ENCODE measurements at places on chromosomes 4 and X.

DNA sequence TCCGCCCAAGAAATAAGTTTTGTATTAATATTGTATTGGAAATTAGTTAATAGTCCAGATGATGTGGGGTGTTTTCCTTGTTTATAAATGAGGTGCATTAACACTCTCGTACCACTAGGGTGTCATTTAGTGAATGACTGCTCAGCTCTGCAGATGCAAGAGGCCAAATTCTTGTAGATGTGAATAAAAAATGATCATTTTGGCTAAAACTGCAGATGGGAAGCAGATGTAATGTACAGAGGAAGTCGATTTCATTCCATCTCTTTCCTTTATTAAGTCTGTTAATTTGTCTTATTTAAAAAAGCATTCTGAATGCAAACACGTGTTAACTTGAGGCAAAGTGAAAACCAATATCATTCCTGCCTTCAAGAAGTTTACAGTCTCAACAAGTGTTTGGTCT lies 108.1 kb downstream of the DHX15 start:
- H3K27ac ChIP-seq: no peak overlapping the region
- H3K4me3 ChIP-seq: no peak overlapping the region
- no peaks in the 10 kb centered on the region for H3K36me3 ChIP-seq
- DNase-seq: peak; percentile 15

- DNase-seq: no peak
- no peaks in the 10 kb centered on the region for H3K36me3 ChIP-seq
These were observed 37.8 kb downstream of the CLCN3 start for GRCh38 chr4:169658196-169658595.

GRCh38 chr4:110292994-110293744 lies 94.8 kb upstream of the ELOVL6 start:
- no peaks in the 10 kb centered on the region for H3K36me3 ChIP-seq
- no peak for DNase-seq
- H3K4me3 ChIP-seq: no peak overlapping the region
- no peaks in the 10 kb centered on the region for H3K27me3 ChIP-seq

DNA sequence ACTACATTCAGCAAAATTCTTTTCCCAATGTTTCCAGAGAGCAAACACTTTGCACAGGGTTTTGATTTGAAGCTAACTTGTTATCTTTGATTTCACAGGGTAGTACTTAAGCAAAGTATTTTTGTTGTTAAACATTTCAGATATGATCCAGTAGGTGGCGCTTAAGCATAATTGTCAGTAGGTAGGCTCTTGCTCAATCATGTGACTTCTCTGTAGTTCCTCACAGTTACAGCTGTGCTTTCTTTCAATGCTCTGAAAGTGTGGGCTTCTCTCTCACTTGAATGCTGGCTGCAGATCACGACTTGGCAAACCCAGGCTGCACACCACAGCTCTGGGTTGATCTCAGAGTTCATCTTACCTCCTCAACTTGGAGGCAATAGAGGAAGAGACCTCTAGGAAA lies 1016.5 kb downstream of the SH3BGRL start:
- peak; percentile 52 for DNase-seq
- no peak overlapping the region for H3K27ac ChIP-seq
- H3K4me1 ChIP-seq: no peaks in the 10 kb centered on the region
- no peaks in the 10 kb centered on the region for H3K27me3 ChIP-seq
- H3K4me3 ChIP-seq: no peak overlapping the region

DNA sequence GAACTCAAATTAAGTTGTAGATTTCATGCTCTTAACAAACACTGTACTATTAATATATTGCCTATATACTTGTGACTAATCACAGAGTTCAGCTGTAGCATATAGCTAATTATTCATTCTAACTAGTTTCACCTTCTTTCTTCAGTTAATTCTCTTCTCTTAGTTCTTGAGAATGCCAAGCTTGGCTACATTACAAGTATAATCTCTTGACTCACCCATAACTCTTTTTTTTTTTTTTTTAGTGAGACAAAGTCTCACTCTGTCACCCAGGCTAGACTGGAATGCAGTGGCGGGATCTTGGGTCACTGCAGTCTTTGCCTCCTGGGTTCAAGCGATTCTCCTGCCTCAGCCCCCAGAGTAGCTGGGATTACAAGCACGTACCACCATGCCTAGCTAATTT lies 5.4 kb downstream of the KLHL5 start:
- no peak overlapping the region for H3K27ac ChIP-seq
- H3K27me3 ChIP-seq: no peaks in the 10 kb centered on the region
- H3K4me3 ChIP-seq: no peak overlapping the region

DNA sequence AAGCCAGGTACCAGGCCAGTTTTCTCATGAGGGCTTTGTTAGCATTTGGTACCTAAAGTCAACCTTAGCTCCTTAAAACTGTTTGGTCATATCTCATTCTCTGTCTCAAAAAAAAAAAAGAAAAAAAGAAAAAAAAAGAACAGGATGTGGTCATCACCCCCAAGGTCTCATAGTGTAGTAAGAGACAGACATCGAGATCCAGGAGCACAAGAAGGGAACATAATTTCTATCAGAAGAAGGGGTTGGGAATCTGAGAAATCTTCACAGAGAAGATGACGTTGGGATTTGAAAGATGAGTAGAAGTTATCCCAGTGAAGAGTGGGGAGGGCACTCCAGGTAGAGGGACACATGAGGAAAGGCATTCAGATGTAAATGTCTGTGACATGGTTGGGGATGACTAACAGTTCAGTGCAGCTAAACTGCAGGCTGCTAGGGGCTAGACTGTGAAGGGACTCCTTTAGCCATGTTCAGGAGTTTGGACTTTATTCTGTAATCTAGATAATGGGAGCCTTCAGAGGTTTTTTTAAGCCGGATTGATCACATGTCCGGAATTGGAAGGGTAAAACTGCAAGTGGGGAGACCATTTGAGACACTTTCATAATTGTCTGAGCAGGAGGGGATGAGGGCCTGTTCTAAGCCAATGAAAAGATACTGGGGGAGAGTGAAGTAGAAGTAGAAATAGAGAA lies 26.9 kb upstream of the GJB1 start:
- H3K36me3 ChIP-seq: no peaks in the 10 kb centered on the region
- no peaks in the 10 kb centered on the region for H3K27me3 ChIP-seq
- H3K4me1 ChIP-seq: no peaks in the 10 kb centered on the region
- no peak for DNase-seq

GRCh38 chr4:129111919-129112318 lies 16.0 kb downstream of the C4orf33 start:
- H3K36me3 ChIP-seq: no peaks in the 10 kb centered on the region
- H3K4me3 ChIP-seq: no peak overlapping the region
- no peak overlapping the region for H3K27ac ChIP-seq
- no peak for DNase-seq
- no peaks in the 10 kb centered on the region for H3K27me3 ChIP-seq

DNA sequence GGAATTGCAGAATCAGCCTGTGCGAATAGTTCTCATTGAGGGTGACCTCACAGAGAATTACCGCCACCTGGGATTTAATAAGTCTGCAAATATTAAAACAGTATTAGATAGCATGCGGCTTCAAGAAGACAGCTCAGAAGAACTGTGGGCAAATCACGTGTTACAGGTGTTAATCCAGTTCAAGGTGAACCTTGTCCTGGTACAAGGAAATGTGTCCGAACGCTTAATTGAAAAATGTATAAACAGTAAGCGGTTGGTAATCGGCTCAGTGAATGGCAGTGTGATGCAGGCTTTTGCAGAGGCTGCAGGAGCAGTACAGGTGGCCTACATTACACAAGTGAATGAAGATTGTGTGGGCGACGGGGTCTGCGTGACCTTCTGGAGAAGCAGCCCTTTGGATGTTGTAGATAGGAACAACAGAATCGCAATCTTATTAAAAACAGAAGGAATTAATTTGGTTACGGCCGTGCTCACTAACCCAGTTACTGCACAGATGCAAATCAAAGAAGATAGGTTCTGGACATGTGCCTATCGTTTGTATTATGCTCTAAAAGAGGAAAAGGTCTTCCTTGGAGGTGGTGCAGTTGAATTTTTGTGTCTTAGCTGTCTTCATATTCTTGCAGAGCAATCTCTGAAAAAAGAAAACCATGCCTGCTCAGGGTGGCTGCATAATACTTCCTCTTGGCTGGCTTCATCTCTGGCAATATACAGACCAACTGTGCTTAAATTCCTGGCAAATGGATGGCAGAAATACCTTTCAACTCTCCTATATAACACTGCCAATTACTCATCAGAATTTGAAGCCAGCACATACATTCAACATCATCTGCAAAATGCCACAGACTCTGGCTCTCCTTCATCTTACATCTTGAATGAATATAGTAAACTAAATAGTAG lies 10.7 kb downstream of the BBS12 start:
- H3K27ac ChIP-seq: no peak overlapping the region
- DNase-seq: no peak
- no peaks in the 10 kb centered on the region for H3K27me3 ChIP-seq
- no peak overlapping the region for H3K4me3 ChIP-seq

DNA sequence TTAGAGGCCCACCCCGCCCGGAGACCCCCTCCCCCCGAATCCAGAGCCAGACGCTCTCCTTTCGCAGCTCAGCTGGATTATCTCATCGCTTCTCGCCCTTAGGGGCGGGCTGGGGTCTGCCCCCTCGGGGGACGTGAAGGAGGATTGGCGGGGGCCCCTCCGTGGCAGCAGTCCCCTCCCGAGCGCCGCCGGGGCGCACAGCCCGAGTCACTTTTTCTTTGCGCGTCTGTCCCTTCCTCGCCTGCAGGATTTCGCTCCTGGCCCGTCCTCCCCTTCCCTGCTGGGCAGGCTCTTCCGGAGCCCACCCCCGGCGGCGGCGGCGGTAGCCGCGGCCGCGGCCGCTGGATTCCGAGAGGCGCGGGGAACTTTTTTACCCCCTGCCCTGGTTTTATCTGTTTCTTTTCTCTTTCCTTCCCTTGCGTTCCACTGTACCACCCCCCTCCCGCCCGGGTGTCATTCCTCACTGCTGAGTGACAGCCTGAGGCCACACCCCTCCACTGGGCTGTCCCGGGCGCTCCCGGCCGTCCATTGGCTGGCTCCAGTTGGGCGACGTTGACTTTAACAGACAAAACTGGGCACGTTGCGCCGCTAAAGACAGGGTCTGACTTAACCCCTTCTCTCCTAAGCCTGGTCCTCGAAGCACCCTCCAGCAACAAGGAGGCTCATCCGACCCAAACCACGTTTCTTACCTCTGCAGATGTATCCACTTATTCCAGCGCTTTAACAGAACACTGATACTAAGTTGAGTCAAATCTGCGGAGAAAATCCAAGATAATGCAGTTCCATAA lies 492 bp upstream of the NKX3-2 start:
- H3K4me1 ChIP-seq: peaks cover 5% of the 10 kb centered on the region
- H3K36me3 ChIP-seq: no peaks in the 10 kb centered on the region
- H3K27ac ChIP-seq: no peak overlapping the region

DNA sequence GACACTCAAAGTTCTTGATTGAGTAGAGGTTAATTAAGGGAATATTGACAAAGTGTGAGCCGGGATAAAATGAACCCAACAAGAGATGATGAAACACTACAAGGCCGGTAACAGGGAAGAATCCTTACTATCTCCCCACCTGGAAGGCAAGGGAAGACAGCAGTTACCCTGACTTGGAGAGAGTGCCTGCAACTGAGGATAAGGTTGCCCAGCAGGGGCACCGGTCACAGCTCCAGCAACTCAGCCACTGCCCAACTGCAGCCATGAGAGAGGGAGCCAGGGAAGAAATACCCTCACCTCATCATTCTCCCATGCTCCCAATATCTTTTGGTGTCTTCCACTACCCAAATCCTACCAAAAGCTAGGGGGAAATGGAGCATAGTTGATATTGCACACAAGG lies 212.7 kb downstream of the KCTD8 start:
- DNase-seq: no peak
- no peak overlapping the region for H3K27ac ChIP-seq
- no peak overlapping the region for H3K4me3 ChIP-seq
- H3K4me1 ChIP-seq: no peaks in the 10 kb centered on the region
- no peaks in the 10 kb centered on the region for H3K27me3 ChIP-seq
- H3K36me3 ChIP-seq: no peaks in the 10 kb centered on the region

DNA sequence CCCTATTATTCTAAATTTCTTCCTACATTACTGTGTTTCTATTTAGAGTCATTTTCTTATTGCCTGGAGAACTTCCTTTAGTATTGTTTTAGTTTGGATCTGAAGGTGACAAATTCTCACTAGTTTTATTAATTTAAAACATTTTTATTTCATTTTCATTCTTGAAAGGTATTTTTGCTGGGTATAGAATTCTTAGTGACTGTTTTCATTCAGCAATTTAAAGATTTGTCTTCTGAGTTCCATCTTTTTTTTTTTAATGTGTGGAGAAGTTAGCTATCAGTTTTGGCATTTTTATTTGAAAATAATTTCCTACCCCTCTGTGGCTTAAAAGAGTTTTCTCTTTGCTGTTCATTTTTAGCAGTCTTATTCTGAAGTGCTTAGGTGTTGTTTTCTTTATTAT lies 169.2 kb downstream of the FRAS1 start:
- no peaks in the 10 kb centered on the region for H3K27me3 ChIP-seq

- H3K4me3 ChIP-seq: no peak overlapping the region
- no peaks in the 10 kb centered on the region for H3K27me3 ChIP-seq
- no peaks in the 10 kb centered on the region for H3K36me3 ChIP-seq
- no peak overlapping the region for H3K27ac ChIP-seq
- H3K4me1 ChIP-seq: peaks cover 3% of the 10 kb centered on the region
These were observed 15.1 kb downstream of the XG start for GRCh38 chrX:2766906-2767305.

- peak overlapping the region; percentile 47 for H3K4me3 ChIP-seq
- H3K27me3 ChIP-seq: peaks cover 52% of the 10 kb centered on the region
- no peak for DNase-seq
- H3K36me3 ChIP-seq: no peaks in the 10 kb centered on the region
These were observed 645 bp downstream of the APLN start for GRCh38 chrX:129653971-129654651.

- H3K4me3 ChIP-seq: no peak overlapping the region
- H3K27me3 ChIP-seq: no peaks in the 10 kb centered on the region
- H3K27ac ChIP-seq: no peak overlapping the region
- no peaks in the 10 kb centered on the region for H3K4me1 ChIP-seq
- no peaks in the 10 kb centered on the region for H3K36me3 ChIP-seq
- DNase-seq: no peak
These were observed 23.4 kb downstream of the LANCL3 start for GRCh38 chrX:37594755-37595382.

DNA sequence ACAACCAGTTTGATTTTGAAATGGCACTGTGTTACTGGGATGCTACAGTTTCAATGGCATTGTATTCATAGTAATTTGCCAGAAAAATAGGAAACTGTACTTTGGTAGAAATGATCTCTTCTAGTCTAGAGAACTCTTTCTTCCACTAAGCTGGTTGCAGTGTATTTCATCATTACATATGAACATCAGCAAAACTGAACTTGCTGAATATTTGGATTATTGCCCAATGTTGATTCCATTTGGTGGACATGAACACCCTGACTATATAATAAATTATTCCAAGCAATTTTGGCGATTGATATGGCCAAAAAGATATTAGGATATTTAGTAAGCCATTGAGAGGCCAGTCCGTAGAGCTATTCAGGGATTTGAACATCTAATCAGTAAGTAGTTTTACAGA lies 191.8 kb upstream of the CXorf66 start:
- no peak overlapping the region for H3K4me3 ChIP-seq
- no peaks in the 10 kb centered on the region for H3K27me3 ChIP-seq
- DNase-seq: no peak
- no peaks in the 10 kb centered on the region for H3K4me1 ChIP-seq

- no peak overlapping the region for H3K4me3 ChIP-seq
- H3K4me1 ChIP-seq: no peaks in the 10 kb centered on the region
- no peak for DNase-seq
- no peaks in the 10 kb centered on the region for H3K27me3 ChIP-seq
- no peak overlapping the region for H3K27ac ChIP-seq
- no peaks in the 10 kb centered on the region for H3K36me3 ChIP-seq
These were observed 61.0 kb downstream of the BEX3 start for GRCh38 chrX:103437147-103437873.

- no peak for DNase-seq
- no peaks in the 10 kb centered on the region for H3K4me1 ChIP-seq
- no peaks in the 10 kb centered on the region for H3K36me3 ChIP-seq
These were observed 20.3 kb upstream of the PAPSS1 start for GRCh38 chr4:107740381-107740780.
